Airway epithelial cell (primary cell): ENCODE measurements at places on chromosomes 1 and 21. TPM values are rescaled to one million over a fixed set of nuclear protein-coding genes. Genes with fewer than 3 reads are reported as not detected.

Gene RPS6KA1
- 75.7 and 92.4 TPM in 2 replicates for total RNA-seq

Gene SPRR2E
- 5.4 and 6.5 TPM in 2 replicates for total RNA-seq

Gene DNAI4
- total RNA-seq = 1.3 and 1.9 TPM in 2 replicates

Gene TAS1R1
- not detected in 2 replicates for total RNA-seq

Gene C1orf87
- not detected in 2 replicates for total RNA-seq

Gene MCL1
- 257 and 258 TPM in 2 replicates for total RNA-seq

Gene HFM1
- 0.07 TPM in 1 of 2 replicates, not detected in the other for total RNA-seq

Gene SNX7
- 22.2 and 30.9 TPM in 2 replicates for total RNA-seq

Gene SLC45A3
- 6.2 and 6.7 TPM in 2 replicates for total RNA-seq

Gene LRRC53
- total RNA-seq = not detected in 2 replicates

Gene NUF2
- total RNA-seq = 9.5 and 14.9 TPM in 2 replicates

Gene HORMAD1
- total RNA-seq = not detected in 2 replicates

Gene ANKRD45
- total RNA-seq = 0.70 TPM in 1 of 2 replicates, not detected in the other

Gene BSND
- not detected in 2 replicates for total RNA-seq

Gene VWA5B1
- total RNA-seq = not detected in 2 replicates

Gene PRELP
- not detected in 2 replicates for total RNA-seq

Gene AIRE
- not detected in 2 replicates for total RNA-seq

Gene IL10
- not detected in 2 replicates for total RNA-seq

Gene SMIM12
- total RNA-seq = 31.0 and 37.5 TPM in 2 replicates

Gene RAB25
- 206 and 251 TPM in 2 replicates for total RNA-seq

Gene FRRS1
- 13.4 and 17.6 TPM in 2 replicates for total RNA-seq

Gene CFAP107
- not detected in 2 replicates for total RNA-seq

Gene ADCY10
- total RNA-seq = not detected in 2 replicates

Gene SH2D1B
- total RNA-seq = not detected in 2 replicates

Gene CMPK1
- 61.3 and 76.2 TPM in 2 replicates for total RNA-seq

Gene COL8A2
- 0.74 and 1.1 TPM in 2 replicates for total RNA-seq

Gene PYGO2
- total RNA-seq = 15.3 and 24.6 TPM in 2 replicates

Gene MANEAL
- 0.93 and 1.7 TPM in 2 replicates for total RNA-seq

Gene DDR2
- 1.1 and 1.3 TPM in 2 replicates for total RNA-seq

Gene KCNE2
- total RNA-seq = not detected in 2 replicates

Gene TMEM240
- total RNA-seq = 0.23 and 0.35 TPM in 2 replicates

Gene LAD1
- total RNA-seq = 244 and 293 TPM in 2 replicates

Gene FCRL1
- not detected in 2 replicates for total RNA-seq

Gene PTPN14
- total RNA-seq = 19.8 and 32.9 TPM in 2 replicates

Gene CATSPERE
- total RNA-seq = 0.07 TPM in 1 of 2 replicates, not detected in the other

Gene TEX38
- not detected in 2 replicates for total RNA-seq

Gene GBP3
- 23.3 and 25.5 TPM in 2 replicates for total RNA-seq

Gene INSRR
- total RNA-seq = not detected in 2 replicates

Gene PLD5
- 0.84 and 1.4 TPM in 2 replicates for total RNA-seq

Gene DAB1
- not detected in 2 replicates for total RNA-seq

Gene MOV10
- total RNA-seq = 35.3 and 52.7 TPM in 2 replicates
